ENCODE measurements at places on chromosomes 3 and 15.

DNA sequence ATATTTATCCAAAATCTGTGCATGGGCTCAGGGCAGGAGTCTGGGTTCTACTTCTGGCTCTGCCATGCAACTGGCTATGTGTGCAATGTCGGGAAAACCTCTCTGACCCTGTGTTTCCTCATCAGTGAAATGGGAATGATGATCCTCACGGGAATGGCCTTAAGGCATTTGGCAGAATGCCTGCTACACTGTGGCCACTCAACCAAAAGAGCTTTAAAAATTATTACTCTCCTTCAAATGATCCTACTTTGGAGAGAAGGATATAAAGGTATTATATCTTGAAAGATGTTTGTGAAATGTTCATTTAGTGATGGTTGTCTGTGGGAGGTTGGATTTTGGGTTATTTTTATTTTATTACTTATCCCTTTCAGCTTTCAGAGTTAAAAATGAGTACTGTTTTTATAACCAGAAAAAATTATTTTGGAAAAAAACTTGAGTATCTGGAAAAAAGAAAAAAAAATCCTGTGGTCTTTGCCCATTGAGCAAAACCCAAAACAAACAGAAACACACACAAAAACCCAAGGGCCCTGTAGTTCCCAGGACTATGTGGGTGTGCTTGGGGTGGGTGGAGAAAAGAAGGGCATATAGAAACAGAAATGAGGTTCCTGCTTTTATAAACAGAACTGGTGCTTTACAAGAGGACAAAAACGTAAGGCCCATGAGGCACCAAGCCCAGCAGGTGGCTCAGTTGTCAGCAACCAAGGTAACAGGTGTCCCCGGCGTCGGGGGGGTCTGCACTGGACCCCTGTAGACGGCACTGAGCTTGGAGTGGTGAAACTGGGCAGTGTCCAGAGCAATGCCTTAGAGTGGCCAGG is 22.0 kb downstream of the RGMA start:
- no peak for DNase-seq

- DNase-seq, result no peak
Measured at GRCh38 chr3:123733805-123734526, 149.1 kb upstream of the HACD2 start.

GRCh38 chr15:97129674-97130073 is 799.2 kb downstream of the NR2F2 start:
- DNase-seq, result no peak

DNA sequence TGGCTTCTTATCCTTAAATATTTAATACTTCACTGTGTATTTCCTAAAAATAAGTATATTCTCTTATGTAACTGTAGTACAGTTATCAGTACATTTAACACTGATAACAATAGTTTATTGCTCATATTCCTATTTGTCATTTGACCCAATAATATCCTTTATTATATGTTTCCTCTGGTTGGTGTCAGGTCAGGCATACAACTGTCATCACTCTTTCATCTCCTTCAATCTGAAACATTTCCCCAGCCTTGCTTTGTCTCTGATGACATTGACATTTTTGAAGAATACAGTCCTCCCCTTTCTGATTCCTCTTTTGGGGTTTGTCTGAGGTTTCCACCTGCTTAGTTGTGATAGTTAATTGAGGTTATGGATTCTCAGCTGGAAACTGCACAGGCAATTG is 27.8 kb downstream of the PLEKHO2 start:
- no peak for DNase-seq

GRCh38 chr15:78156653-78157052 is 7.5 kb downstream of the IDH3A start:
- no peak for DNase-seq

- no peak for DNase-seq
Measured at GRCh38 chr15:39530480-39531342, 50.2 kb upstream of the THBS1 start.

- DNase-seq, result no peak
Measured at GRCh38 chr3:14118400-14119381, 6.0 kb downstream of the CHCHD4 start.

GRCh38 chr15:89328398-89329254 is 6.0 kb downstream of the POLG start:
- no peak for DNase-seq

- no peak for DNase-seq
Measured at GRCh38 chr3:155032918-155033317, 47.2 kb upstream of the MME start.

DNA sequence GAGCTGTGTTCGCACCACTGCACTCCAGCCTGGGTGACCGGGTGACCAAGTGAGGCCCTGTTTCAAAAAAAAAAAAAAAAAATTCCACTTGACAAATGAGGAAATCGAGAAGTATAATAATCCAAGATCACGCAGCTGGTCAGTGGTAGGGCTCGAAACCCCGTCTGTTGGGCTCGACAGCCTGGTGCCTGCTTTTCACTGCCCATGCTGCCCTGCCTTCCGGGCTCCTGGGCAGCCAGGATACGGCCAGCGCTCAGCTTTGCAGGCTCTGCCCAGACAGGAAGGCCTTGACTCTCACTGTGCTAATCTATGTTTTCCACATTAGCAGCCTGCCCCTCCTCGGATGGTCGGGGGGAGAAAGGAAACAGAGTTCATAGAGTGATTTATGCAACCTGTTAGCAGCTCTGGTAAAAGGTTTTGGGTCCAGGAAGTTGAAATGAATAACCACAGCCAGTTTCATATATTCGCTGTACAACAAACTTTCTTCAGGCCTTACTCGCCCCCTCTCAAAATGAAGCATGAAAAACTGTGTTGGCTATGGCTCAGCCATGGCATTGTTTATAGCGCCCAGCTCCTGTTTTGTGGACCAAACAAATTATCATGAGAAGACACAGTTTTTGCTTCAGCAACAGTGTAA is 108.8 kb downstream of the XXYLT1 start:
- no peak for DNase-seq

DNA sequence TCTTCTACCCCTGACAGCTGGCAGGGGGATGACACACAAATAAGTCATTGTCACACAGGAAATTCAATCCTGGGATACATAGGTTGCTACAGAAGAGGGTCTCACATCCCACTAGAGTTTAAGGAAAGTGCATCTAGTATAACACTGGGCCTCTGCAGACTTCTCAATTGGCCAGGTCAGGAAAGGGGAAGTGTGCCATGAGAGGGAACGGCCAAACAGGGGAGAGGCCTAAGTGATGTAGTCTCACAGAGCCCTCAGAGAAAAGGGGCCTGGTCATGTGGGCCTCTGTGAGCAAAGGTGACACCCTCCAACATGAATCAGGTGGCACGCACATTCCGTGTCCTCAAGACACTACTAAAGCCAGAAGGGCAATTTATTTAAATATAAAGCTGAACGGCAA is 11.2 kb downstream of the ZXDC start:
- DNase-seq, result no peak

- no peak for DNase-seq
Measured at GRCh38 chr15:61226361-61227256, 2.5 kb downstream of the RORA start.

All from stimulated activated CD4-positive, alpha-beta T cell treated with anti-CD3 and anti-CD28 coated beads, Interleukin-1b, Interleukin-23, amount 100 ng/mL, for 1 hour (primary cell).